ENCODE measurements at places on chromosomes 16 and 17.

- DNase-seq, result no peak
Measured at GRCh38 chr16:64974381-64974780, 147.5 kb downstream of the CDH11 start.

DNA sequence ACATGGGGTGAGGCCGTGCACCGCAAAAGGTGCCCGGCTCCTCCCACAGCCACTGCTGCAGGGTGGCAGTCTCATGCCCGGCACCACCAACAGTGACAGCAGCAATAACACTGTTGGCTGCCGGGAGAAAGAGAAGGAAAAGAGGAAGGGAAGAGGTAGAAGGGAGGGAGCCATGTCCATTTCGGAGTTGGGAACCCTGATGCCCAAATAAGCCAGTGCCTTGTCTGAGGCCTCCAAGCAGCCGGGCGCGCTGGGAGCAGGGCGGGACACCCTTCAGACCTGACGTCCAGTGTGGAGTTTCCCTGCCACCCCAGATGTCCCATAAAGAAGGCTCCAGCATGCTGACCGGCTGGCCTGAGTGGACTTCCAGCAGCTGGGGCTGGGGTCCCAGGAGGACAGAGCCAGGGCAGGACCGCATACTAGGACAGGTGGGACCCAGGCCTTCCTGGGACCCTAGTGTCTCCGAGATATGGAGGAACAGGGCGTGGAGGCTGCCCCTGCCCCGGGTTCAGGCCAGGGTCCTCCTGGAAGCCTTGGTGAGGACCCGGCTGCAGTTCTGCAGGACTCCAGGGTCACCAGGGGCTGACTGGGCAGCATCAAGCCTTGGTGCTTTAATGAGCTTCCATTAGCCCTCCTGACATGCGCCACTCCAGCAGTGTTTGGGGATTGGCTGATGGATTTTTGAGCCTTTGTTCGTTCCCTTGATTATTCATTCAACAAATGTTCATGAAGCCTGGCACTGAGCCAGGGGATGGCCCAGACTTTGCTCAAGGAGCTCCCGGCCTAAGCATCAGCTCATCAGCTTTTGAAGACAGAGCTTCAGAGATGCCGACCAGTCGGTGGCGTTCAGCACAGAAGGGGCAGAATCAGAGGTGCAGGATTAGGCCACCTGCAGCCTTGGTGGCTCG, 223.6 kb upstream of the CIBAR2 start:
- no peak for DNase-seq

GRCh38 chr17:39487946-39488345, 26.7 kb downstream of the CDK12 start:
- DNase-seq, result no peak

- no peak for DNase-seq
Measured at GRCh38 chr17:79365836-79366770, 244.7 kb downstream of the RBFOX3 start.

DNA sequence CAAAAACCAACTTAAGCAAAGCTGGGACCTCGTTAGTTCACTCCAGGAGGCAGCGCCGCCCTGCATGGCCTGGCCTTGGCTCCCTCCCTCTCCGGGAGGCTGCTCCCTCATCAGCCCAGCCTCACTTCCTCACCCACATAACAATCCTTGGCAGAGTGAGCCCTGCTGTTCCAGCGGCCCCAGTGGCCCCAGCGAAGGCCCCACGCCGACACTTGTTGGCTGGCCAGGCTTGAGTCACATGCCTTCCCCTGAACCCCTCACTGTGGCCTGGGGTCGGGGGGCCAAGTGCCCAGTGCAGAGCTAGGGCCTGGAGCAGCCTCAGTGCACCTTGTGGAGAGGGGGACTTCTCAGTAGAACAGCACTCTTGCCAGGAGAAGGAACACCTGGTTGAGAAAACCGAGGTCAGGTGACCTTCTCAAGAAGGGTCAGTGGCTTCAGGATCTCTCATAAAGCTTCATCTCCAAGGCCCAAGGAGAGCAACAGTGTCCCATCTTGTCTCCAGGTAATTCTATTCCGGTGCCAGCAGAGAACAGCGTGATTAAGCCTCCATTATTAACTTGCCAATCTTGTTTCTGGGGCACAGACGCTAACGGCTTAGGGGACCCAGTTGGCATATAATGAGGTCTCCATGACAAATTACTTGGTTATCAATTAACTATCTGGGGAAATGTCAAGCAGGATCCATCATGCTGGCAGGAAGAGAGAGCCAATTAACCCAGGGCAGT, 26.8 kb downstream of the ENDOV start:
- DNase-seq, result no peak

- no peak for DNase-seq
Measured at GRCh38 chr16:27379919-27380318, 22.1 kb upstream of the IL21R start.

GRCh38 chr17:16215965-16216316, 607 bp upstream of the NCOR1 start:
- no peak for DNase-seq

DNA sequence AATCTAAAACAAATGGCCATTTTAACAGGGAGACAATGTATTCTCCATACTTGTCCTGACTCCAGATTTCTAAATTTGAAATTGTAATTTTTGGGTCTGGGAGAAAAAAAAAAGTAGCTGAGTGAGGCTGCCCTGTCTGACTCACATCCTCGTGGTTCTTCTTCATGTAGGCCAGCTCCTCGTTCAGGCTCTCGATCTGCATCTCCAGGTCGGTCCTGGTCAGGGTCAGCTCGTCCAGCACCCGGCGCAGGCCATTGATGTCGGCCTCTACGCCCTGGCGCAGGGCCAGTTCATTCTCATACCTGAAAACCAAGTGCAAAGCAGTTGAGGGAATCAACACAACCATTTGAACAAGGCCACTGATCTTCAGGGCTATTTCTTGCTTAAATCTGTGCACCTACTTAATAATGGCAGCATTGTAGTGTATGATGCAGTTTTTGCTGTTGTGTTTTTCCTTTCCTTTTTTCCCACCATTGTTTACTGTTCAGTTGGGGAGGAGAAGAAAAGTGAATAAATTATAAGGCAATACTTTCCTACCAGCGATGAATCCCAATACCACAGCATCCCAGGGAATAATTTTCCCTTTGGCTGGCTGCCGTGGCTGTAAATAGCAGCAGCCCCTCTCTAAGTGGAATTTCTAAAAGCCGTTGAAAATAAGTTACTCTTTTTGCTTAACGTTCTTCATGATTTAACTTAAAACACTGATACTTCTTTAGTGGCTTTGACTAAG, 2.2 kb downstream of the KRT12 start:
- DNase-seq, result no peak

- no peak for DNase-seq
Measured at GRCh38 chr17:48645639-48646182, 19.6 kb upstream of the HOXB9 start.

DNA sequence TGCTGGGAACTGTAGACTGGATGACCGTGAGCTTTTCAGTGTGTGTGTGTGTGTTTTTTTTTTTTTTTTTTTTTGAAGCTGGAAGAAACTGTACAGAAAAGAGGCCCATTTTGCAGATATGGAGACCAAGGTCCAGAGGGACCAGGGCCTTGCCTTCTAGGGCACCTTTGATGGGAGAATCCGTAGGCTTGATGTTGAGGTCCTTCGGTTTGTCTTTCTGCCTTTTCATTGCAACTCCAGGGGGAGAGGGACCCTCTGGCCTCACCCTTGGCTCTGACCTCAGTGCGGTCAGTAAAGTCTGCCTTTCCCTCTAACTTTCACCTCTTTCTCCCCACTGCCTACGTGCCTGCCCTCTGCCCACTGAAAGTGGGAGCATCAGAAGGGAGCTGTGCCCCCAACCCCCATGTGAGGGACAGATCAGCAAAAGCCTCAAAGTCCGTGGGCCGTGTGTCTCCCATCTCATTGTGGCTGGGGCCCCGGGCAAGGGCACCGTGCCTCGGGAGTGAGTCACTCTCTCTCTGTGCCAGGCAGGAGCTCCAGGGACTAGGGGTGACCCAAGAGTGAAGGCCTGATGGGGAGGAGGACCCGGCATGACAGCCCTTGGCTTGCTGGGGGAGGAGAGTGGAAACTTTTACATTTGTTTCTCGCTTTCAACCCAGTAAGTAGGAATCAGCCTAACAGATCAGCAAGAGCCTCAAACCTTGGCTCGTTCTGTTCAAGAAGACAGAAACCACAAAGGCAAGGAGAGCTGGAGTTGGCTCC, 123.6 kb downstream of the CMIP start:
- no peak for DNase-seq

- no peak for DNase-seq
Measured at GRCh38 chr16:17258848-17259713, 211.7 kb downstream of the XYLT1 start.

DNA sequence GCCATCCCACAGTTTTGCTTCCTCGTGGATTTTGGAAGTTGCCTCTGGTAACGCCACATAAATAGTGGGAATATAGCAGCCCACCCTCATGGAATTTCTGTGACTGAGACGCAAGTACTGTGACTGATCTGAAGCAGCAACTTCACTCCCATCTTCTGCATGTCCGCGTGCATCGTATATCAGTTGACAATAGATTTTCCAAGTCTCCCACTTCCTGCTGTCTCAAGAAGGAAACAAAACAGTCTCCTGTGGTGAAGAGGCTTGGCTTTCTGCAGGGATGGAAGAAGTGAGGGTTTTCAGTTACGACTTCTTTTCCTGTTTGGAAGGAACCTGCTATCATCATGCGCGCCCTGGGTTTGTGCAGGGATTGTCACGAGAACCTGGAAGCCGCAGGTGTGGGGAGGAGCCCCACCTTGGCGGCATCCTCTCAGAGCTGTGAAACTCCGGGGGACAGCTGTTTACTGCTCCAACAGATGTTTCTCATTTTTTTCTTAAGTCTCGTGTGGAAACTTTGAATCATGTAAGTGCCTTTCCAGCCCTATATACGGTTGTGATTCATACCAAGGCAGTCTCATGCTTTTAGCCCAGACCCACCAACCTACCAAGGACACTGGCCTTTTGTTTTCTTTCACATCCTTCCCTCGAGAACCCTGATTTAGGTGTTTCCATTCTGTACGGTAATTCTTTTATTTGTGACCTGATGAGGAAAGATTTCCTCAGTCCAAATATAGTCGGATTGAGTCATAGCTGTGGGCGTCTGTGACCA, 57.5 kb downstream of the WIPI1 start:
- no peak for DNase-seq

- no peak for DNase-seq
Measured at GRCh38 chr16:3546986-3547682, 30.1 kb downstream of the NLRC3 start.

DNA sequence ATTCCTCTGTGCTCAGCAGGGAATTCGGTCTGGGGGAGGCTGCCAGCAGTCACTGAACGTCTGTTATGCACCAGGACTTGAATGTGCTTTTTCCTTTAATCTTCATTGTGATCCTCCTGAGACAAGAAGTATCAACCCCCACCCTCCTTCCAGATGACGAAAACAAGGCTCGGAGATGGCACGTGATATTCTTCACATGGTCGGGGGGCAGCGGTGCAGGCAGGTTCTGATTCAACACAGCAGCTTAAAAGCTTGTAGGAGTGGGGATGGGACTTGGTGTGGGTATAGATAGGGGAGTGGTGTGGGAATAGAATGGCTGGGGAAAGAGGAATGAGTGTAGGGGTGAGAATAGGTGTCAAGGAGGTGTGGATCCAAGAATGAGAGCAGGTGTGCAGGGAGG, 6.4 kb downstream of the NECAB2 start:
- no peak for DNase-seq

- DNase-seq, result no peak
Measured at GRCh38 chr17:42027961-42028790, 8.3 kb downstream of the NKIRAS2 start.

DNA sequence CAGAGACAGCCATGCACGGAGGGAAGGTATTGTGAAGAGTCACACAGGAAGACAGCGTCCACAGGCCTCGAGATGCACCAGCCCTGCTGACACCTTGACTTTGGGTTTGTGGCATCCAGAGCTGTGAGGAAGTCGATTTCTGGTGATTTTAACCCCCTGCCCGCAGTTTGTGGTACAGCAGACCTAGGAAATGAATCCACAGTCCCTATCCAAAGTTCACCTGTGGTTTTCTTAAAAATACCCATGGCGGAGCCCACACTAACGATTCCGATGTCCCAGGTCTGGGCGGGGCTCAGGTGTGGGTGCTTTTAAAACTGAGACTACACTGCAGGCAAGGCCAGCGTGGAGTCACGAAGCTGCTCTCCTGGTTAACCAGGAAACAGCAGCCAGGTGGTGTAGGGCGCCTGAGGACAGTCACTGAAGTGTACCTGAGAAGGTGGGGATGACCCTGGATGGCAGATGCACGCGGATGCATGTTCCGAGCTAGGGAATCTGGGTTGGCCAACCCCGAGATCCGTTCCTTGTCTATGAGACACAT, 14.4 kb upstream of the MEAK7 start:
- DNase-seq, result no peak

DNA sequence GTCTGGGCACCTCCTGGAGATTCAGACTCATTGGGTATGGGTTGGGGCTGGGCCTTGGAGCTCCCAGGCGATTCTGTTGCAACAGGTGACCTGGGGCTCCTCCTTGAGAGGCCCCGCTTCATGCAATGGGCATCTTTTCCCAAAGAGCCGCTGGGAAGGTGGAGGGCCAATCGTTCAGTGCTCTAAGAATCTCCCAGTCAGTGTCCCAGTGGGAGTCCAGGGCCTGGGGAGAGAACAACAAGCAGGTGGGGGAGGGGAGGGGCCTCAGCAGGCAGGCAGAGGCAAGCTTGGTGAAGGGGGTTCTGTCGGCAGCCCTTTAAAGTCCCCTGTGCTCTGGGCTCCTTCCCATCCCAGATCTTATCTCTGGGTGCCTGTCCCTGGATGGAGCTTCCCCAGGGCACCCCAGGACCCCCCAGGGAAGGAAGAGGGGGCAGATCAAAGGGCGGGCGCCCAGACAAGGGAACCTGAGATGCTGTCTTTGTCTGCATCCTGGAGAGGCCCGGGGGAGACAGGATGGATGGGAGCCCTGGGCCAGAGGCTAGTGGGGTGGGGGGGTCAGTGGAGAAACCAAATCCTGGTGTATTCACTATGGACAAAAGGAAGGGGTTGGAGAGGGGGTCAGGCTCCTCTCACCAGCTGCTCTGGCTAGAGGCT, 30.5 kb upstream of the NXPH3 start:
- DNase-seq, result no peak

DNA sequence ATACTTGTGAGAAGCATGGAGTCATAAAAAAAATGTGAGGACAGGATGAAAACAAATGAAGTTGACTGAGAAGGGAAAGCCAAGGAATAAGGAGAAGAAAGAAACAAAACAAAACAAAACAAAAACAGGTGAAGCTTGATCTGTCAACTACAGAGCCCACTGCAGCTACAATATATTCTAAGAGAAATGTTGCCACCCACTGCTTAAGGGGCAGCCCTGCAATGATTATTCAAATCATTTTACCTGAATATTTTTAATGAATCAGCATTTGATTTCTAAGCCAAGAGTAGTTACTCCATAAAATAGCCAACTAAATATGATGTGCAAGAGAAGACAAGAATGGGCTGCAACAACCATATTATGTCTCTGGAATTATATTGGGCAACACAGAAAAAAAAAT, 252.0 kb upstream of the KIF2B start:
- no peak for DNase-seq

Data from GOT3 (cell line).